NCI-H1694 treated with DMSO at 0.1 percent for 48 hours (cell line): ENCODE measurements at places on chromosomes 11 and 22.

- peak; percentile 50 for DNase-seq
Observed at GRCh38 chr11:65911682-65912568, 6.9 kb downstream of the C11orf68 start.

GRCh38 chr11:8807544-8808225, 103.3 kb upstream of the AKIP1 start:
- no peak for DNase-seq

- no peak for DNase-seq
Observed at GRCh38 chr11:59273373-59273841, 60.7 kb upstream of the MPEG1 start.

DNA sequence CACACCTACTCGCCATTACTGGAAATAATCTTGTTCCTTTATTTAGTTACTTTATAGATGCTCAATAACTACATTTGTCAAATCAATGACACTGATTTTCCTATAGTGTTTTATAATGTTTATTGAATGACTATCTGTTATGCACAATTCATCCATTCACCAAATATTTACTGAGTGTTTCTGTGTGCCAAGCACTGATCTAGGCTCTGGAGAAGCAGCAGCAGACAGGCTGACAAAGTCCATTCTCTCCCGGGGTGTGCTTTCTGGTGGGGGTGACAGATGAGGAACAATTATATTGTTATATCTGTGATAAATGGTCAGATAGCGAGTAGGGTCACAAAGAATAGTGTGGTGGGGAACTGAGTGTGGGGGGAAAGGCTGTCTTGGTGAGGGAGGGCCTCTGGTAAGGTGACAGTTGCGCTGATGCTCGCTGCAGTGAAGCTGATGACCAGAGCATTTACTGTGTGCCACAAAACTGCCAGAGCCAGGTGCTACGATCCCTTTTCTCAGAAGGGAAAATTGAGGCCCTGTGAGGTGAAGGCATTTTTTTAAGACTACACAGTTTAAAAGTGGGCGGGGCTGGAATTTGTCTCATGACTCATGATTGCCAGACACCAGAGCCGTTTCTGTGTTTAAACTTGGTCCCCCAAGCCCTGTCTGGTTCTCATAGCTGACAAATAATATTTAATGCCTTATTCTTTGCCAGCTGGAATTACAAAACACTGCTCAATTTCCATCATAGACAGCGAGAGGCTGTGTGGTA, 10.2 kb downstream of the PACS1 start:
- no peak for DNase-seq

GRCh38 chr11:75248924-75249256, 8.3 kb downstream of the TPBGL start:
- DNase-seq = no peak

DNA sequence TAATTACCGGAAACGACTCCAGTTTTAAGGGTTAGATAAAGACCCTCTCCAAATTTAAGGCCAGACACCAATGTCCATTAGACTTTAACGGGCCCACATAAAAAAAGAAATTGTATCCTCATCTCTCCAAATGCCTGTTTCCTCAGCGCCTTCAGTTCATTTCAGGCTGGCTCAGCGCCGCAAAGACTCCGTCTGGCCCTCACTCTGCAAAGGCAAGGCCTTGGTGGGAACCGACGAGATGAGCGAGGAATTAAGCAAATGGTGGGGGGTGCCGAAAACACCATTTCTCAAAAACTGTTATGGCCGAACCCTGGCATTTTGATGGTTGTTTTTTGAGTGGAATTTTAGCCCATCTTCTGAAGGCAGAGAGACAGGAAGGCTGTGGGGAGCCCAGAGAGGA, 15.7 kb downstream of the MN1 start:
- no peak for DNase-seq

DNA sequence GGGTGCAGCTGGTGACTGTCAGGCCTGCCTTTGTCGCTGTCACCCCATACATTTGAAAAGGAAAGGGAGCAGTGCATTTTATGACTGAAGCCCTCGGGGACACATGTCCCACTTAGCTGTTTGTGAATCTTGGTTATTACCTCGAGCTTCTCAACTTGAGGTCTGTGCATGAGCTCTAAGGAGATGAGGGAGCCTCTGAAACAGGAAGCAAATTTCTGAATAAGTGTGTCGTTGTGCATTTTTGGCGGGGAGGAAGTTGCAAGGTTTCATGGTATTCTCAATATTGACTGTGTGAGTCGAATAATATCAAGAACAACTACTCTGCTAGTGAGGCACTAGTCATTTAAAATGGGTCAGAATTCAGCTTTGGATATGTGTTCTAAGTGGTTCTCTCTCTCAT, 149.7 kb upstream of the PLET1 start:
- no peak for DNase-seq

DNA sequence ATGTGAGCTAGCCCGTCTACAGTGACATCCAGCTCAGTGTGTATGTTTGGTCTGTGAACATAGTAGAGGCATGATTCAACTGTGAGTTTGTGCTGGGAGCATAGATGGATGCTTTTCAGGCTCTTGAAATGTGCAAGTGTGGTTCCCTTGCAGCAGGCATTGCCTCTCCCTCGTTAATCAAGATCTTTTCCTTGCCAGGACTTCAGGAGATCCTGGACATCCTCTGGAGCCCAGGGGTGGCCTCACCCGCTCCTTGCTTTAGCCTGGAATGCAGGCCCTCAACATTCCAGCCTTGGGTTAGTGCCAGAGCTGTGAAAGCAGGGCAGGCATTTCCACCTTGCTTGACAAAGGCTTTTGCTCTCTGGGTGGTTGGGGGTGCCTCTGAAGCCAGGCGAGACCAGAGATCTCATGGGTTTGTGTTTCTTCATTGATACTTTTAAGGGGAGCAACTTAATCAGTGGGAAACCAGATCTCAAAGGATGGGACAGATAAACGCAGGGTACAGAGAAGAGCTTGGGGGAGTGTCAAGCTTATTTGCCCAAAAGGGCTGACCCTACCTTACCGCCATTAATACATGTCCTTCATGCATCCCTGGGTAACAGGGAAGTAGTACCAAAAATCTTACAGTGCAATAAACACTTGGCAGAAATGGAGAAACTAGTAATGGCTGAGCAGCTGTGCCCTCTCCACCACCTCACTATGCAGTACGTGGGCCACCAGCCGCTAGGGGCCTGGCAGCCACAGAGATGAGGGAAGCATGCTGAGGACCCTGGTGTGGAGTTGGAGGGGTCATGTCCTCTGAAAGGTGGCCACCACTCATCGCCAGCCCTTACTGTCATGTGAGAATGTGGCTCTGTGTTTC, 72.1 kb downstream of the PTPRJ start:
- DNase-seq = no peak

DNA sequence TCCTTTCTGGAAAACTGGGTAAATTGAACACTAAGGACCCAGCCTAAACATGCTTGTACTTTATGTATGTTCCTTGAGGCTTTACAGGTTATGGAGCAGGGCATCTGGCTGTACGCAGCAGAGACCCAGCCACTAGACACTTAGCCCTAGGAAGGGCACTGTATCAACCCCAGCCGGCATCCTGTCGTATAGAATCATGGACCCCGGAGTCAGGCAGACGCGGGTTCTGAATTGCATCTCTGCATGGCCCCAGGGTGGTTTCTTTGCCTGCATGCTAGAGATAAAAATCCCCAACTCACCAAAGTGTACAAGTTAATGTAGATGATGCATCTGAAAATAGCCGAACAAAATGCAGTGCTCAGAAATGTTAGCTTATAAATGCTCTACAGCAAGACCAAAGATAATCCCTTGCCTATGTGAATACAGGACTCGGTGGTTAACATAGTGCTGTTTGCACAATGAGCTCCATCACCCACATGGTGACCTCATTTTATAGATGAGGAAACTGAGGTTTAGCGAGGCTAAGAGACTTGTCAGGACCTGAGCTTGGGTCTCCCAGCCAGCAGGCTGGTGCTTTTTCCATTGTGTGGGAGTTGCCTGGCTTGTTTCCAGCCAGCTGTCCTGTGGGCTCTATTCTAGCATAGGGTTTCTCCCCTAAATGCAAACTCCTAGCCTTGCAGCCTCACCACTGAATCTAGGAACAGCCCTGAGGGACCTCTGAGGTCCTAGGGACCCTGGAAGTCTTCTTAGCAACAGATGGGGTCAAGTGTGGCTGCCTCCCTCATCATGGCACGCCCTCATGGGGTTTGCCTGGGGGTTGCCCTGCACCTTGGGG, 7.3 kb downstream of the CD6 start:
- peak; percentile 44 for DNase-seq

GRCh38 chr11:17558916-17559315, 11.9 kb downstream of the OTOG start:
- no peak for DNase-seq

- no peak for DNase-seq
Observed at GRCh38 chr11:66240781-66241136, 27.7 kb upstream of the RAB1B start.

DNA sequence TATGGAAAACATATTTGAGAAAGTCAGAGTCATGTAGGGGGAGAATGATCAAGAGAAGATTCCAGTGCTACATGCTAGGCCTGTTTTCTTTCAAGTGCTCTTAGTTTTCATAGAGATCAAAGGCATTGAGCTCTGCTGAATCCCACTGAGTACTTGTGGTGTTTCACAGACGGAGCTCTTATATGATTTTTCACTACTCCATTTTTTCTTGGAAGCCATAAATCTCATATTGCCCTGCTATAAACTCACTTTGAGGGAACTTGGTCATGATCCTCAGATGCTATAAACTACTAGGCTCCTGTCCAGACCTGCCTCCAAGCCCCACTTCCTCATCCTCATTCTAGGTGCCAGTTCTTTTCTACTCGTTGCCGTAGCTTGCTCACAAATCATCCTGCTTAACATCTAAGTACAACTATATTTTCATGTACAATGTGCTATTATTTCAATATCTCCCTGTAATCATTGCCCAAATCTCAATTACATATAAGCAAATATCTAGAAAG, 180.8 kb upstream of the CCDC179 start:
- DNase-seq = no peak
